ENCODE measurements at places on chromosomes 7 and 10.

- peaks cover 3% of the 10 kb centered on the region for H3K27me3 ChIP-seq
- DNase-seq = no peak
- no peak overlapping the region for H3K4me3 ChIP-seq
- no peaks in the 10 kb centered on the region for H3K4me1 ChIP-seq
Measured at GRCh38 chr10:47243356-47243755, 56.6 kb upstream of the GDF10 start.

DNA sequence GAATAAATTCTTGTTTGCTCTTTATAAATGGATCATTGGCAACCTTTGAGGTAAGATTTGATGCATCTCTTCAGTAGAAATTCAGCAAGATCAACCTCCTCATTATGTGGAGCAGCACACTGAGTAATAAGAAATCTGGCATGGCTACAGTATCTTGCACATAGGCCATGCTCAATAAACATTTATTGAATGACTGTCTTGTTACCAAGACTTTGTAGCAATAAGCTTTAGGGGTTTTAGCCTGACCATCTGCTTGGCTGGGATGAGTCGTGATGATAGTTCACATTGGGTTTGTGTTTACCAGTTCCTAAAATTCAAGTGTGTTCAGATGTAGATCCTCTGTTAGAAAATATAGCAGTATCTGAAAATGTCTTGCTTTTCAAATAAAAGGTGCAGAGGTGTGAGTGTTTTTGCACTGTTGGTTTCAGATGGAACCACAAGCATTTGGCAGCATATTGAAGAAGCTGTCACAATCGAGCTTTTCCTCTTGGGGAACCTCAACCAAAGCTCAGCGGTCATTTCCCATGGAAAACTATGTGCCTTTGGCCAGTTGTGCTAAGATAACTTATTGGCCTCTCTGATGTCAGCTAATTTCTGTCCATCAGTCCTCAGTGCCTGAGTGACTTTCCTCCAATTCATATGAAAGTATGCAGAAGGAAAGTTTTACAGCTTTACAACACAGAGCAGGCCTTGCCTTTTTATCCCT, 442.6 kb downstream of the GFRA1 start:
- peaks cover 4% of the 10 kb centered on the region for H3K36me3 ChIP-seq
- H3K4me3 ChIP-seq = no peak overlapping the region
- no peaks in the 10 kb centered on the region for H3K27me3 ChIP-seq
- DNase-seq = peak; percentile 40

GRCh38 chr7:112500619-112501018, 19.8 kb downstream of the LSMEM1 start:
- peaks cover 21% of the 10 kb centered on the region for H3K27me3 ChIP-seq
- no peak overlapping the region for H3K27ac ChIP-seq
- H3K36me3 ChIP-seq = no peaks in the 10 kb centered on the region
- no peak overlapping the region for H3K4me3 ChIP-seq
- H3K4me1 ChIP-seq = peaks cover 5% of the 10 kb centered on the region
- no peak for DNase-seq

- no peaks in the 10 kb centered on the region for H3K36me3 ChIP-seq
- no peak overlapping the region for H3K4me3 ChIP-seq
- H3K4me1 ChIP-seq = peaks cover 9% of the 10 kb centered on the region
- H3K27ac ChIP-seq = no peak overlapping the region
Measured at GRCh38 chr7:36949711-36950600, 225.7 kb upstream of the AOAH start.

- no peak overlapping the region for H3K4me3 ChIP-seq
- H3K36me3 ChIP-seq = no peaks in the 10 kb centered on the region
- no peak for DNase-seq
- H3K4me1 ChIP-seq = peaks cover 24% of the 10 kb centered on the region
- H3K27ac ChIP-seq = no peak overlapping the region
- no peaks in the 10 kb centered on the region for H3K27me3 ChIP-seq
Measured at GRCh38 chr7:20237464-20238193, 20.4 kb upstream of the MACC1 start.
